Fibroblast of villous mesenchyme (primary cell): ENCODE measurements at places on chromosomes 2 and 18. TPM values are rescaled to one million over a fixed set of nuclear protein-coding genes. Genes with fewer than 3 reads are reported as not detected.

The IL36G gene
- total RNA-seq = not detected in 2 replicates

The METTL4 gene
- 8.7 and 15.1 TPM in 2 replicates for total RNA-seq

GRCh38 chr18:3493501-3494244 is 43.7 kb downstream of the TGIF1 start:
- DNase-seq = no peak

DNA sequence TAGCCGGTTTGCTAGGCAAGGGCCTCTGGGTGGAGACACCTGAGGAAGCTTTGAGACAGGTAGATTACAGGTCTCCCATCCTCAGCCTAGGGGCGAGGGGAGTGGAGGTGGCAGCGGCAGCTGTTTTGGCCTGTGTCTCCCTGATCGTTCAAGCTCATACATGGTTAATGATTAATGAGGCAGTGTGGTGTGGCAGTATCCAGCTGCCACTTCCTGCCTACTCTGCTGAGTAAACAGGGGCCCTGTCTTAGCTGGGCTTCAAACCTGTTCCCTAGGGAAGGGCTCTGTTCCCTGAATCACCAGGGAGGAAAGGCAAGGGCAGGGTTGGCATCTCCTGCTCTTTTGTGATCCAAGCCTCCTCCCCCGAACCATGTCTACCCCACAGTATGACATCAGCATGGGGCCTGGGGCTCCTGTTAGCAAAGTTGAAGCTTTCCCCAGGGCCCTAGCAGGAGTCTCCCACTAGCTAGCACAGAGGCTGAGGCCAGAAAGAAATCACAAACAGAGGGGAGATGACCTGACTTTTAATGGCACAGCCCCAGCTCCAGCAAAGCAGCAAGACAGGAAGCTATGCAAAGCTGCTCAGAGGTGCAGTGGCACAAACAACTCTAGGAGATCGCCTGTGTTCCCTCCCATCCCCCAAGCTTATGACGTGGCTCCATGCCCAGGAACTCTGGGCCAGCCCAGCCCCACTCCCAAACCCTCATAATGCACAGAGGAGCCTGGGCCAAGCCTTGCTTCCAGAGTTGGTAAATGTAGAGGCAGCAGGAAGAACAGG is 3.7 kb upstream of the TUBA4B start:
- peak; percentile 84 for DNase-seq

- DNase-seq = no peak
Measured at GRCh38 chr2:212213191-212213590, 325.4 kb downstream of the ERBB4 start.

DNA sequence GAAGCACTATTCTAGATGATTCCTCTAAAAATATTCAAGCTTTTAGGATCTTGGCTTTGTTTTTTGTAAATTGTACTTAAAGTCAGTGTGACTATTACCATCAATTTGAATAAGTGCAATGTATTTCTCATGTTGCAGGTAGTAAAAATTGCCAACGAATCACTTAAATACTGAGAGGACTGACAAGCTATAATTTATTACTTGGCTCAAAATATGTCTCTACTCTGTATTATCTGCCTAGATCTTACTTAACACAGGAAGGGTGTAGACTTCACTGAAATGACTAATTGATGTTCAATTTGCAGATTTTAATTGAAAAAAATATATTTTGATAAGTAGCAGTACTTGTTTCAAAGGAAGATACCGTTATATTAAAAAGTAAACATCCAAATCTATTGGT is 202.3 kb downstream of the SLC8A1 start:
- DNase-seq = no peak

DNA sequence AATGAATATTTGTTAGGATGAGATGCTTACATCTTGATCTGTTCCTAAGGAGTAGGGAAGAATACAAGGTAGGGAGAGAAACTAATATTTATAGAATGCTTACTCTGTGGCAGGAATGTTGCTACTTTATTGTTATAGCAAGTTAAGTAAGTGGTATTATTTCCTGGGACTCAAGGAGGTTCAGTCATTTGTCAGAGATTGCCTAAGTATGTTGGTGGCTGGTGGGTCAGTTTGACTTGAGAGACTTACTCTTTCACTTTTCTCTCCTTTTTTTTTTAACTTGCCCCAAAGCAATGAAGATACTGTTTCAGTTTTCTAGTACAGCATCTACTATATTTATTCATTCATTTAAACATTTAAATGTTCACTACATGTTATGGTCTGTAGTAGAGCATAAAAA is 209.2 kb upstream of the STON1 start:
- DNase-seq = no peak

GRCh38 chr18:45253973-45254708 is 361.1 kb upstream of the SLC14A2 start:
- DNase-seq = no peak
